Right kidney (tissue), 9 donors: ENCODE measurements at places on chromosomes 6 and 20.

DNA sequence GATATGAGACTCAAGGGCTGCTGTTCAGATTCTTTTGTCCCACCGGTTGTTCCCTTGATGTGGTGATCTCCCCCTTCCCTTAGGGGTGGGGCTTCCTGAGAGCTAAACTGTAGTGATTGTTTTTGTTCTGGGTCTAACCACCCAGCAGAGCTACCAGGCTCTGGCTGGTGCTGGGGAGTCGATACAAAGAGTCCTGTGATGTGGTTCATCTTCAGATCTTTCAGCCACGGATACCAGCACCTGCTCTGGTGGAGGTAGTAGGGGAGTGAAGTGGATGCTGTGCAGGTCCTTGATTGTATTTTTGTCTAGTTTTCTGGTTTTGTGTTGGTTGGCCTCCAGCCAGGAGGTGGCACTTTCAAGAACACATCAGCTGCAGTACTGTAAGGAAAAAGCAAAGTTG, 801.6 kb downstream of the EPHA7 start:
- no peak for DNase-seq

- DNase-seq = no peak
Observed at GRCh38 chr6:135322427-135323201, 141.5 kb downstream of the MYB start.

DNA sequence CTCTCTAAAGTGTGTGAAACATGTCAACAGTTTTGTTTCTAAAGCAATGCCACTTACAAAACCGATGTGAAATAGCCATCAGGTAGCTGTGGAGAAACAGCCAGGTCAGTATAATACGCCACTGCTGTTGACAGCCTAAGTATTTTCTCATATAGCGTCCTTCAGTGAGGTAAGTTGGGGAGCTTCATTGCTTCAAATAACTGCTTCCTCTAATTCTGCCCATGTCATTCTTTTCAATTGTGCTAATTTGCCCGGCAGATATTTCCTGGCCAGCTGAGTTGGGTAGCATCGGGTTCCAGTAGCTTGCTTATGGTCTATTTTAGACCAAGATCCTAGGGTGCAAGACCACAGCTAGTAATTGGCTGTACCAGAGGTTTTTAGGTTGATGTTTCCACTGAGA, 2.1 kb upstream of the ARMC2 start:
- DNase-seq = no peak

DNA sequence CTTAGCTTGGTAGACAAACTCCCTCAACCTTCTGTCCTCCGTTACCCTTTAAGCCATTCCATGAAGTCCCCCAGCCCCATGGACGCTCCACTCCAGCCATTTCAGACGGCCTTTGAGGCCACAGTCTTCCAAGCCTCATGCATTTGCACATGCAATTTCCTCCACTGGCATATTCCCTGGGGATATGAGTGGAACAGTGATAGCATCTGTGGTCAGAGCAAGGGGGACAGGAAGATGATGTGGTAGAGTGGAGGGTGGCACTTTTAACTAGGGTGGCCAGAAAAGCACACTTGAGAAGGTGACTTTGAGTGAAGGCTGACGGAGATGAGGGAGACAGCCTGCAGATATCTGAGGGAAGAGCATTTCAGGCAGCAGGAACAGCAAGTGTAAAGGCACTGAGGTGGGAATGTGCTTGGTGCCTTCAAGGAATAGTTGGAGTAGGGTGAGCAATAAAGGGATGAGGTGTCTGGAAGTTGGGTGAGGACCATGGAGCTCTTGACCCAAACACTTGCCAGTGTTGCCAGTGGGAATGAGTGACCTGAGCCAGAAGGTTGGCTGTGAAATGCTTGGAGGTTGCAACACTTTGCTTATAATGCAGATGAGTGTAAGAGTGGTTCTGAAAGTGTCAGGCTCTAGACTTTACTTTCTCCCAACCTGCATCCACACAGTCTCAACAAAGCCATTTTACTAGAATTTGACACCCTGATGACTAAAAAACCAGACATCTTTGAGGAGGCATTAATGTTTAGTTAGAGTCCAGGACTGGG, 275.6 kb upstream of the SUPT3H start:
- no peak for DNase-seq

DNA sequence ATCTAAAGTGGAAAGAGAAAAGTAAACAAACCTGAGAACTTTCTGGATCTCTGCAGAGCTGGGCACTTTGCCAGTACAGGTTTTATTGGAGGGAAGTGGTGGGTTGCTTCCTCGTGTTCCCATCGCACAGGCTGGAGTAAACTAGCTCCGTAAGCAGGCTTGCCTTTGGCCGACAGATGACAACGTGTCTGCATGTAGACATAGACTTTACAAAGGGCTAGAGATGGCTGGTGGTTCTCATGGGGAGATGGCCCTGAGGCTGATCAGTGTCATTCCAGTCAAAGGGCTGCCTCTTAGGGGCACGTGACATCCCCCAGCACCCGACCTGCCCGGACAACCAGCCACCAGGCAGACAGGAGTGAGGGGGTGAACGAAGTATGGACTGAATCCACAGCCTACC, 98.8 kb downstream of the YTHDF1 start:
- no peak for DNase-seq
